ENCODE measurements at places on chromosomes 7 and 10. TPM values are rescaled to one million over a fixed set of nuclear protein-coding genes. Genes with fewer than 3 reads are reported as not detected.

GRCh38 chr7:157691586-157692459, 355.0 kb downstream of the DNAJB6 start:
- peak; percentile 45 for ATAC-seq

Gene CALHM1
- total RNA-seq: 0.38 TPM

GRCh38 chr7:66304536-66304935, 99.4 kb downstream of the TPST1 start:
- ATAC-seq: no peak

Gene SLC13A1
- not detected for total RNA-seq

- ATAC-seq: no peak
Measured at GRCh38 chr7:92141161-92141560, 6.9 kb upstream of the CYP51A1 start.

Gene COL13A1
- total RNA-seq: 0.57 TPM

DNA sequence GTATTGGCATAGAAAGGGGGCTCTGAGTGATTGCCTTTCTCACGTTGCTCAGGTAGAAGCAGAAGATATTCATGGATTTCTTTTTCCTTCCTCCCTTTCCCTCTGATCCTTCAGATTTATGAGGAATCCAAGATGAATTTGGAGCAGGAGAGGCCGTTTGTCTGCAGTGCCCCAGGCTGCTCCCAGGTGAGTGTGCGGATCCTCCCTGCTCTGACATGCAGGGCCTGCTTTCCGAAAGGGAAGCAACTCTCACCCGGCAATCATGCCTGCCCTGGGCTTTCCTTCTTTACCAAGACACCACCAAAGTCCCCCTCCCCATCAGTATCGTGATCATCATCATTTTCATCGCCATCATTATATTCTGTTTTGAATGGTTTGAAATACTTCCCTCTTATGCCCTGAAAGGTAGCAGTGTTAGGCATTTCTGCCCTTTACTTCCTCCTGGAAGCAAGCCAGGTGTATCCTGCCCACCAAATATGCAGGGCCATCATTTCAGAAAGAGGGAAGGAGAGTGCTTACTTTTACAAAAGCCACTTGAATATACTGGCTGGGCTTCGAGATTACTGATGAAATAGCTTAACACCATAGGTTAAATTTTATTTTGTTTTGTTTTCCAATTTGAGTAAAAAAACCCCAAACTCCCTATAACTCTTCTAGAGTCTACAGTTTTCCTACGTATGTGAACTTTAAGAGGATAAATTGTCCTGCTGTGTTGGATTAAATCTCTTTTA, 75.9 kb downstream of the CREB5 start:
- ATAC-seq: no peak

DNA sequence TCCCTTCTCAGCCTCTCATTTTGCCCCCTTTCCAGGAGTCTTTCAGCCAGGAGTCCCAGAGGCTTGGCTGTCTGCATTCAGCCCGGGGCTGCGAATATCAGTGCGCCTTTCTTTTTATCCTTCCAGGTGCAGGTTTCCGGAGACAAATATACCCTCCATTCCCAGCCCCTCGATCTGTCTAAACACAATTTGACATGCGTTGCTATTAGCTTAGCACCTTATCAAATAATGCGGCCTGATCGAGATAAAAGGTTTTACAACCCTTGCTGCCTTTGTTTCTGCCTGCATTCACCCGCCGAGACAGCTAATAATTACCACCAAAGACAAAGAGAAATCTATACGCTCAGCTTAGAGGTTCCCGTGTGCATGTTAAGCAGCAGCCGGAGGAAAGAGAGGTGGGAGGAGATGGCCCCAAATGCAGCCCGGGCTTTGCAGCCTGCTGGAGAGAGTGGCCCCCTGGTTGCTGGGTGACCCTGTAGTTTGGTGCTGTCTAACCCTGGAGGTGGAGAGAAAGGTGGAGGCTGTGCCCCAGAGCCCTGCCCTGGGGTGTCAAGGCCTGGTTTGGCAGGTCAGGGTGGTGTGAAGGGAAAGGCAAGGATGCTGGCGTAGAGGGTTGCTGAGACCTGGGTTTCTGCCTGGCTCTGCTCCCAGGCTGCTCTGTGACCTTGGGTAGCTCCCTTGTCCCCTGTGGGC, 185.3 kb downstream of the RPS24 start:
- no peak for ATAC-seq

DNA sequence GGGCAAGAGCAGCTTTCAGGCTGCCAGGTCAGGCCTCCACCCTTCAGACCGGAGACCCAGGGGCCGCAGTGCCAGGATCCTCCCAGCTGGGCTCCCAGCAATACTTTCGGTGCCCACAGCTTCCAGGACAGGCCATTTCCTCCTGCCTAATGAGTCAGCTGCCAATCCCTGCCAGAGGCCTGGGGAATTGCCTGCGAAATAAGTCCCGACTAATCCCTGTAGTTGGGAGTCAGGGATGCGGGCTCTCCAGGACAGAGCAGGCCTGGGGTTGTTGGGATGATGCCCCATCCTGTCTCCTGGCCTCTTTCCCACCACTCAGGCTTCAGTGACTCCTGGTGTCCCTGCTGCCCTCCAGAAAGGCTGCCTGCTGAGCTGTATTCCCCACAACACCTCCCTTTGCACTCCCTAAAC, 143.5 kb upstream of the UNC5B start:
- no peak for ATAC-seq

DNA sequence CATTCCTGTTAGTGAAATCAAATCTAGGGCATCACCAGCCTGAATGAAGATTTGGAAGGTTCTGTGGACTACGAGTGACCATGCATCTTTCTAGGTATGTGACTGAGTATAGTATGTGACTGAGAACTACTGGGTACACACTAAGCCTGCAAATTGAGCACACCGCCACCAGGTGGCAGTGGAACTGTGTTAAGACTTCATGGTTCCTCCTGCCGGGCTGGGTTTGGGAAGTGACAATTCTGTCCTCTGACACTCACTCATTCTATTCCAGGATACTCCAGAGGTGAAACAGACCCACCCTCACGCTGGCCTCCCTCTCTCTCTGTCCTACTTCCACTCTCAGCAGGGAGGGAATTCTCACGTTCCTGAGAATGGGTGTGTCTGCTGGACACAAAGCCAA, 84.0 kb upstream of the TMEM248 start:
- peak; percentile 60 for ATAC-seq

Gene C10orf53
- 0.56 TPM for total RNA-seq

GRCh38 chr7:35695987-35696386, 1.1 kb upstream of the HERPUD2 start:
- ATAC-seq: no peak

GRCh38 chr7:880450-880849, 4.1 kb downstream of the GET4 start:
- no peak for ATAC-seq

Gene TFEC
- total RNA-seq: 3.9 TPM

DNA sequence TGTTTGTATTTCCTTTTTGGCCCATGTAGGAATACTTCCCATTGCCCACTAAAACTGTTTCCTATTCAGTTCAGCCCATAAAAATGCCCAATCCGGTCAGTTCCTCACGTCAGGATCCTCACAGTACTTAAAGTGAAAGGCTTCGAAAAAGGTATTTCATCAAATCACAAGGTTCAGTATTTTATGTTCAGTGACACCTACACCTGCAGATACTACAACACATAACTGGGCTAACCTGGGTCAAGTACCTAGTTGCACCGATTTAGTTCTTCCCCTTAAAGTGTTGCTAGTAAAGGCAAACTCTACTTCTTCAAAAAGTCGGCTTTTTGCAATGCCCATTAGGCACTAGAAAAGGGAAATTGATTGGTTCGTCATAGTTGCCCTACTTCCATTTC, 1.1 kb downstream of the SNX13 start:
- no peak for ATAC-seq

Gene PLCE1
- total RNA-seq: 1.5 TPM

DNA sequence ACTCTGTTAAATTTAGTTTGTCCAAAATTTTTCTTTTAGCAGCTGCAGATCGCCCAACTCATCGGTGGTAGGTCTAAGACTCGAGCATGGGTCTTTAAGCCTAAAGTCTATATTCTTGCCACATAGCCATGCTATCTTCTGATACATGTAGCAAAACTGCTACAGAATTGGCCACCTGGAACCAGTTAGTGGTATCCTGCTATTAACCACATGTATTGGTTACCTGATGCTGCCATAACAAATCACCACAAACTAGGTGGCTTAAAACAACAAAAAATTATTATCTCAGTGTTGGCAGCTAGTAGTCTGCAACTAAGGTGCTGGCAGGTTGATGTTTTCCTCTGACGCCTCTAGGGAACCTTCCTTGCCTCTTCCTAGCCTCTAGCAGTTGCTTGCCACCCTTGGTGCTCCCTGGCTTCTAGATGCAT, 96.7 kb upstream of the PIK3CG start:
- ATAC-seq: no peak

- no peak for ATAC-seq
Measured at GRCh38 chr10:21263263-21263803, 262.1 kb downstream of the SKIDA1 start.

DNA sequence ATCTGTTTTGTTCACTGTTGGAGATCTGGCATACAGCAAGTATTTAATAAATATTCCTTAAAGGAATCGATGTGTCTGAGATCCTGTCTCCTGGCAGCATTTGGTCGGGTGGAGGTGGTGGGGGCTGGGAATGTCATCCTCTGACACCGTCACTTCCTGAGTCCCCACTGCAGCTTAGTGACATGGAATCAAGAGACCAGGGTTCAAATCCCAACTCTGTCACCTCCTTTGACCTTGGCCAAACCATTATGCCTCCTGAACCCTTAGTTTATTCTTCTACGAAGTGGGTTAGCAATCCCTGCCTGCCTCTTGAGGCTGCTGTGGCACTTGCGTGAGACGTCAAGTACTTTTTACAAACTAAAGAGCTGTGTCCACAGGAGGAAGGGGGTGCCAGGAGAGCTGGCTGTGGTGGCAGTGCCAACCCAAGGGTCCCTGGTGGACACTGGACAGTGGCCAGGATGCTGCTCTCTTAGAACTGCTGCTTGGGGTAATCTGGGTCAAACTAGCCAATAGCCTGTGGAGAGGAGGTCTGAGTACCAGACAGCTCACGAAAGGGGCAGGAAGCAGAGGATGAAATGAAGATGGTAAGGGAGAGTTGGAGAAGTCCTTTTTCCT, 8.0 kb upstream of the ZMIZ1 start:
- no peak for ATAC-seq

- no peak for ATAC-seq
Measured at GRCh38 chr10:115856580-115856979, 416.4 kb downstream of the GFRA1 start.

- no peak for ATAC-seq
Measured at GRCh38 chr7:102044641-102044983, 227.2 kb downstream of the CUX1 start.

Gene OPALIN
- total RNA-seq: 0.31 TPM

DNA sequence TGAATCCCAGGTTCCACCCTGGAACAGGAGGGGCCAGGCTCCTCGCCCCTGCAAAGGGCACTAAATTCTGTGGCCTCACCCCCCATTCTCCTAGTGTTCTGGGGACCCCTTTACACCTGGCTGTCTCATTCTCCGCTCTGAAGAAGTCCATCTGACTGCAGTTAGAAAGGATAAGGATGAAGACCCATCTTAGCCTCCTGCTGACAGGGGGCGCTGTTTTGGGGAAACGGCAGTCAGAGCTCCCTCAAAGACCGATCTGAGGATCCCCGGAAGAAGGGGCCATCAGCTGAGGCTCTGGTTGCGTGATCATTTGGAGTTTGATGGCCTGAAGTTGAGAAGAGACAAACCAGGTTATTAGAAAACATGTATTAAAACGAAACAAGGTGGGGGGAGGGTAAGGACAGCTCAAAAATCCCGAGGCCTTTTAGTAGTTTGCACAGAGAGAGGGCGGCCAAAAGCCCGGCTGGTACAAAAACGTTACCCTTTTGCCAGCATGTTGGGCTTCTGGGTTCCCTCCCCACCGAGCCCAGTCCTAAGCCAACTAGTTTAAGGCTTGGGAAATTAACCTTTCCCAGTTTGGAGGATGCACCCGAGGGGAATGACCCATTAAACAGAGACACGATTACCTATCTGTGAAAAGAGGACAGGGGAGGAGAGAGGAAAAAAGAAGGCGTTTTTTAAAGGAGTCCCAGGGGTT, 102.8 kb downstream of the CHN2 start:
- ATAC-seq: no peak

GRCh38 chr7:51060536-51060935, 256.1 kb downstream of the COBL start:
- no peak for ATAC-seq

GRCh38 chr7:121591926-121592325, 195.8 kb upstream of the FAM3C start:
- no peak for ATAC-seq

Gene GTF2IRD1
- total RNA-seq: 23.7 TPM

GRCh38 chr10:12382956-12383531, 33.7 kb downstream of the CAMK1D start:
- ATAC-seq: no peak

DNA sequence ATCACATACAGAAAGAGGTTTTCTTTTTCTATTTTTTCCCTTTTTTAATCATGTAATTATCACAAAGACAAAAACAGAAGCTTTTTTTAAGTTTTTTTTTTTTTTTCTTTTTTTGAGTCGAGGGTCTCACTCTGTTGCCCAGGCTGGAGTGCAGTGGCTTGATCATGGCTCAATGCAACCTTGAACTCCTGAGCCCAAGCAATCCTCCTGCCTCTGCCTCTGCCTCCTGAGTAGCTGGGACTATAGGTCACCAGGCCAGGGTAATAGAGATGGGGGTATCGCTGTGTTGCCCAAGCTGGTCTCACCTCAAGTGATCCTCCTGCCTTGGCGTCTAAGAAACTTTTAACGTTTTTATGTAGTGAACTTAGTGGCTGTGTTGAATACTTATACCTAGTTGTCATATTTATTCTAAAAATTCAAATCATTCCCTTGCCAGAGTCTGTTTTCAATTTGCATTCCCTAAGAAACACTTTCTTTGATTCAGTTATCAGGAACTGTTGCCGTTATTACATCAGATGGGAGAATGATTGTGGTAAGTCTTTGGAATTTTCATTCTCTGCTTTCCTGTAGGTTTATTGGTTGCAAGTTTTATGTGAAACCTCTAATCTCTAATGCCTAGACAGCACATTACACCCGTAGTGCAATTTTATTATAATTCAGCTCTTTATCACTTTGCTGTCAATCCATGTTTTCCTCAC, 1.3 kb downstream of the LSM8 start:
- no peak for ATAC-seq

DNA sequence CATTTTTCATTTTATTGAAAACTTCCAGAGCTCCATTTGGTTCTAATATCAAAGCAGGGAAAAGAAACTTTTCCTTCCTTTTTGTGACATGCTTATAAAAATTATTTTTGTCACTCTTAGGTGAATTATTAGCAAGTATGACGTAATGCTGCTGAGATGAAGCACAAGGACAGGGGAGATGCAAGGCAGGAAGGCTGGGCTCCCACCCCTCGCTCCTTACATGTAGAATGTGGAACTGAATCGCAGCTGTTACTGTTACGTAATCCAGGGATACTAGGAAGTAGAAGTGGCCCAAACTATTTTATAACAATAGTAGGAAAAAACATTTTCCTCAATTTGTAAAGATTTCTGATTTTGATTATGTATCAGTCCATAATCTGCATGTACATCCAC, 17.1 kb upstream of the GTPBP4 start:
- no peak for ATAC-seq

- peak; percentile 98 for ATAC-seq
Measured at GRCh38 chr7:29146057-29146706, at the start of gene CPVL. TSS of gene CPVL (minus strand) at chr7:29146537. CDS start at chr7:29121061, 25,476 bp downstream.
